ENCODE measurements at places on chromosomes 3 and 15. TPM values are rescaled to one million over a fixed set of nuclear protein-coding genes. Genes with fewer than 3 reads are reported as not detected.
A peak's percentile ranks its signal among the peaks of the same experiment; 100 is the strongest.

DNA sequence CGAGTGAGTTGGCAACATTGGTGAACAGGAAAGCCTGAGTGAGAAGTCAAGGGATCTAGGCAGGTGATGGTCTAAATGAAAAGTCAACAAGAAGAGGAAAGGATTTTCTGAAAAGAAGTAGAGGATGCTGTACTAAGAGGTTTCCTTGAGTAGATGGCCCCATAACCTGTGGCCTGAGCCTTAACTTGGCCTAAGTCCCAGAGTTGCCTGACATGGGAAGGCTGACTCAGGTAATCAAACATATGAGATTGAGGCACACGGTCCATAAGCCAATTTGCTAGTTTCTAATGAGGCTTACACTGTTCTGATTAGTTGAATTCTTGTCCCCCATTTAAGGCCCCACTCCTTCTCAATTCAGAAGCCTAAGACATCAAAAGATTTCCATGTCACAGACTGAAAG, 262.5 kb upstream of the LMCD1 start:
- DNase-seq = no peak

Gene POLG
- 83.5 TPM for total RNA-seq

- DNase-seq = no peak
These were observed 44.6 kb downstream of the SNRK start for GRCh38 chr3:43330981-43331380.

Gene SSUH2
- not detected for total RNA-seq

GRCh38 chr15:38111070-38111469, 141.6 kb upstream of the SPRED1 start:
- no peak for DNase-seq

- DNase-seq = no peak
These were observed 95.8 kb upstream of the IL12A start for GRCh38 chr3:159892801-159893200.

GRCh38 chr15:91908391-91908790, 54.9 kb downstream of the SLCO3A1 start:
- DNase-seq = peak; percentile 6

GRCh38 chr15:50890751-50891150, 17.7 kb upstream of the AP4E1 start:
- DNase-seq = peak; percentile 35

- DNase-seq = no peak
These were observed 120.5 kb upstream of the LMCD1 start for GRCh38 chr3:8380904-8381704.

Gene CSK
- 38.0 TPM for total RNA-seq

Gene LARP6
- 166 TPM for total RNA-seq

DNA sequence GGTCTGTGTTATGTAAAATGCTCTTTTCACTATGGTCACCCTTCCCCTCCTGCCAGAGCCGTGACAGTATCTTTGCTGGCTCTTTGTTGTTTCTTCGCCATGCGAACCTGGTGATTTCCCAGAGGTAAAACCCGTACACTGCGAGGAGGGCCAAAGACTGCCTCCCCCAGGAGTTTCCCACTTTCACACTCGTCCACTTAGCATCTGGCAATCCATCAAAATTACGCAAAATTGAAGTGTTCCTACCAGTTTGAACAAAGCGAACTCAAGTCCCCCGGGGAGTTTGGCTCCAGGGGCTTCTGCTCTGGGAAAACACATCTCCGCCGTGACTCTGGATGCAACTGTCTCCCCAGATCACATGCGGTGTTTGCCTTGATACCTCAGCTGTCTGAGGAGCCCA, 239.9 kb downstream of the FAM43A start:
- no peak for DNase-seq

DNA sequence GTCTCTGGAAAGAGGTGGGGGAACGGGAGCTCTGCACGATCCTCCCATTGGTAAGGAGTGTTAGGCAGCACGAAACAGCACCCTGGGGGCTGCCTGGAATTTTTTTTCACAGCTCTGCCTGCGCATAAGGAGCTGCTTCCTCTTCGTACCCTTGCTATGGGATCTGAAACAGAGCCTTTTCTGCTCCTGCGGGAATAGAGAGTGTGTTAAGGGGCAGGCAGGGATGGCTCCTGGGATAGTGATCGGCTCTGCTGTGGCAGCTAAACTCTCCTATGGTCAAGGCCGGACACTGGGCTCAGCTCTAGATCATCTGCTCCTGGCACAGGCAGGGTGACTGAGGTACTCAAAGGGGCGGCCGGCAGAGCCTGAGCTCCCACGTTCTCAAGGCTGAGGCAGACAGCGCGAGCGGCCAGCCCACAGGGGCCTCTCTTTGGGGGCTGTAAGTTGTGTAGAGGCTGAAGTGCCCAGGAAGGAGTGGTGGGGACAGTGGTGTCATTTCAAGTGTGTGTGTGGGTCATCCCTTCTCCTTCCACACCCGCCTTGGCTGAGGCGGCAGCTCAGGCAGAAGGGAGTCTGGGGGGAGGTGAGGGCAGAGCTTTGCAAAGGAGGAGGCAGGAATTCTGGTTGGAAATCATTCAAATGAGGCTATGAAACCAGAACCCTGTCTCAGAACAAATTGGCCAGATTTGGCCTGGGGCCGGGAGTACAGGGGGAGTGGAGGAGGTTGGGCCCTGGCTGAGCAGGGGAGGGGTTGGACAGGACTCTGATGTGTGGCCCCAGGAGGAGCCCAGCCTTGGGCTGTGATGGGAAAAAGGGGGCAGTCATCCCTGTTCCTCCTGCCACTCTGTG, 31.0 kb downstream of the EPHB3 start:
- DNase-seq = no peak

GRCh38 chr15:67931861-67932260, 92.0 kb upstream of the RNU6-1 start:
- DNase-seq = peak; percentile 12

DNA sequence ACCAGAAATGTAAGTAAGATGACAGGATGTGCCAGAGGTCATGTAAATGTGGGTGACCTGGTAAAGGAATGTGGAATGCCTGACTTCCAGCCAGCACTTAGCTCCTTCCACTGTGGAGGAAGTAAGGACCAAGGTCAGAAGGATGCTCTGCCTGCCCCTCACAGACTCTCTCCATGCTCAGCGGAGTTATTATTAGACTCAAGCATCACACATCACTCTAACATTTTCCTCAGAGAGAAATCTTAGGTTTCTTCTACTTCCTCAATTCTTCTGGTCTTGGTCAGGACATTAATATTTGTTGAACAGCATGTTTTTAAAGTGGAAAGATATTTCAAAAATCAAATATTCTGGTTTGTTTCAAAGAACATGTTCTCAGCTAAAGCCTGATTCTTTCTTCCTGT, 231.4 kb upstream of the WNT5A start:
- no peak for DNase-seq

DNA sequence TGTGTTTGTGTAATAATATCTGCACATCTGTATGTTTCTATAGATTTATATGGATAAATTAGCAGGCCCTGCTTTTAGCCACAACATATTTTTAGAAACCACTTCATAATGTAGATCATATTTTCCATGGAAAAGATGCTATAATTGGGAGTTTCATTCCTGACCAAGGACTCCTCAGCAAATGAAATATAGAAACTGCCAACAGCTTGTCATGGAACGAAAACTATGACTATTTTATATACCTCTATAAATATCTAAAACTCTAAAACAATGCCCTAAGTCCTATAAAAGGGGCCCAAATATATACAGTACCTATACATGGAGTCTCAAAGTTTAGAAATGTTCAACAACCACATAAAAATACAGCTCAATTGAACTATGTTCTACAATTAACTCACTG, 27.9 kb downstream of the EID1 start:
- DNase-seq = no peak

GRCh38 chr15:64597477-64597822, 137.1 kb downstream of the ZNF609 start:
- DNase-seq = no peak

DNA sequence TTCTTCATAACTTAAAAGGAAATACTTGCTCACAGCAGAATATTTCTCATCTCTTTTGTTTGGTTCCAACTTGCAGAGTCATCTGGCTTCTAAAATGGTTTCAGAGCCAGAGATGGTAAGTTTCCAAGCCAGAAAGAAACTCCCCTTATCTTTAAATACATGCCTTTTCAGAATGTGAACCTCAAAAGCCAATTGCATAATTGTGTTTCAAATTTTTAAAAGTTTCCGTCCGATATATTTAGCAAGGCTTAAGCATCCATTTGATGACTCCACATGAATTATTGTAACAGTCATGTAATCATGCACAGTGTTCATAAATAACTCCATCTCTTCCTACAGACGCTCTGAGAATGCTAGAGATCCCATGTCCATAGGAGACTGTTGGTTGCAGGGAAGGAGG, 40.6 kb upstream of the C3orf80 start:
- no peak for DNase-seq

Gene P2RY13
- total RNA-seq = not detected

DNA sequence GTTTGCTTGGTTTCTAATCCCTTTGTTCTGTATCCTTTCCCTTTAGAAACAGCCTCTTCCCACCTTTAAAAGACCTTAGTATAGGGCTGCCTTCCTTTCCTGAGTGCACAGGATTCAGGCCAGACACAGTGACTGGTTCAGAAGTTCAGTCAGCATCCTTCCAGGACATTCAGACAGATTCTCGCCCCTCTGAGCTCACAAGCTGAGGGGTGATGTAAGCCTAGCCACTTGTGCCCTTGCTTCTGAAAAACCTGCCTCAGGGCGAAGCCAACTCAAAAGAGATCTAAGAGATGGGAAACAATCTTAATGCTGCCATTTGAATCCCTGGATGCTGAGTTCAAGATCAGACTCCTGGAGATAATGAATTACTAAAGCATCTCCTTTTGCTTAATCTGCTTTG, 6.7 kb upstream of the NSMCE3 start:
- no peak for DNase-seq

DNA sequence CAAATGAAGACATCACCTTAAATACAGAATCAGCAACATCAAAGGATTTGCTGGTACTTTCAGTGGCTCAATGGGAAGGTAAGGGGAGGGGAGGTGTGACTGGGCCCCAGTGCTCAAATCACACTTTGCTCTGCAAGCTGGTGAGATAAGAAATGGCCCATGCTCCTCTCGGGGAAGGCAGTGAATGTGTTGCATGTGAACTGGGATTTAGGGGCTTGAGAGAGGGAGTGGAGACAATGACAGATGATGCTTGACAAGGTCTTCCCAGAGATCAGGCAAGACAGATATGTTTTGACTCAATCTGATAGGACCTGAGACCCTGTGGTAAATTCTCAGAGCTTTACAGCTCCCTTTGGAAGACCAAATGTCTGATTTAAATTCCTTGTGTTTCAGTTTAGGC, 233.0 kb upstream of the PROK2 start:
- DNase-seq = no peak

Gene PLCH1
- total RNA-seq = 4.1 TPM

Gene NIT2
- 63.1 TPM for total RNA-seq

All from PC-3 (cell line).